ENCODE measurements at places on chromosomes 12 and 14.

GRCh38 chr14:63996625-63997220, 143.9 kb downstream of the SYNE2 start:
- DNase-seq, result no peak

DNA sequence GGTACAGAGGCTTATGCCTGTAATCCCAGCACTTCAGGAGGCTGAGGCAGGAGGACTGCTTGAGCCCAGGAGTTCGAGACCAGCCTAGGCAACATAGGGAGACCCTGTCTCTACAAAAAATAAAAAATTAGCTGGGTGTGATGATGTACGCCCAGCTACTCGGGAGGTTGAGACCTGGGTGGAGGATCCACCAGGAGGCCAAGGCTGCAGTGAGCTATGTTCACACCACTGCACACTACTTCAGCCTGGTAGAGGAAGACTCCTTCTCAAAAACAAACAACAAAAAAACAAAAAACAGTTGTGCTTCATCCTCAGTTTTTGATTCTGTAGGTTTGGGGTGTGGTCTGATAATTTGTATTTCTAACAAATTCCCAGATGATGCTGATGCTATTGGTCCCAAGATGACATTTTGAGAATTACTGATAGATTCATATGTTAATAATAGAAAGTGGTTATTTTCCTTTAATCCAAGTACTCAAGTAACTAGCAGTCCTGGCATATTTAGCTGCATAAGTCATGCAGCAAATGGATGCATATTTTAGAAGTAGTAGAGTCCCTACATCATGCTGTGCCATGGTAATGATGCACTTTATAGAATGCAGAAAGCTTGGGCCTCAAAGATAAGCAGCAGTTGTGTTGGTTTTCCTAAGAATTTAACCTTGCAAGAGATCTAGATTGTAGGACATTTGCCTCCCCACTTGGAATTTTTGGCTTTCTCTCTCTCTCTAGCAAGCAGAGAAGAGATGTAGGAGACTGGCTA, 76.1 kb upstream of the PAWR start:
- DNase-seq, result no peak

- no peak for DNase-seq
These were observed 14.3 kb downstream of the POMT2 start for GRCh38 chr14:77306416-77306815.

GRCh38 chr12:121505513-121505912, 75.3 kb downstream of the KDM2B start:
- DNase-seq, result no peak

Data from NT2/D1 (cell line).